ENCODE measurements at places on chromosomes 3 and 15.

GRCh38 chr3:8239718-8240695, 261.6 kb upstream of the LMCD1 start:
- no peak for DNase-seq

DNA sequence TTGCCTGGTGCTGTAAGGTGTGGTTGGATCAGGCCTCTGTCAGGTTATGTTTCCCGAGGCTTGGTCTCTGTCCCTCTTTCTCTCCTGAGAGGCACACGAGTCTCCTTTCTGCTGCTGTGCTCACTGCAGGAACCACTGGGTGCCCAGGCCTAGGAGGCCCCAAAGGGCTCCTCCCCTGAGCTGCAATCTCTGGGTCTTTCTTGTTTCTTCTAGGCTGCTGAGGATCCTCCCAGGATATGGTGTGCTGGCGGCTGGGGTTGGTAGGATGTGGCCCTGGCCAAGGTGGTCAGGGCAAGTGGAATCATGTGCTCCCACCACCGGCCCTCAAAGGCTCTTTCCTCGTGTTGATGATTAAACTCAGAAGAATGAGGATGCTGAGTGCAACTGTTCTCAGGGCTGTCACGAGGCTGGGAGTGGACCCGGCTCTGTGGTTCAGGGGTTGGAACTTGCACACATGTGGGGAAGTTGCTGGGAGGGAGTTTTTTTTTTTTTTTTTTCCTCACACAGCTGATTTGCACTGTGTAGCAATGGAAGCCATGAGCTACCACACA, 43.6 kb upstream of the CTSH start:
- no peak for DNase-seq

DNA sequence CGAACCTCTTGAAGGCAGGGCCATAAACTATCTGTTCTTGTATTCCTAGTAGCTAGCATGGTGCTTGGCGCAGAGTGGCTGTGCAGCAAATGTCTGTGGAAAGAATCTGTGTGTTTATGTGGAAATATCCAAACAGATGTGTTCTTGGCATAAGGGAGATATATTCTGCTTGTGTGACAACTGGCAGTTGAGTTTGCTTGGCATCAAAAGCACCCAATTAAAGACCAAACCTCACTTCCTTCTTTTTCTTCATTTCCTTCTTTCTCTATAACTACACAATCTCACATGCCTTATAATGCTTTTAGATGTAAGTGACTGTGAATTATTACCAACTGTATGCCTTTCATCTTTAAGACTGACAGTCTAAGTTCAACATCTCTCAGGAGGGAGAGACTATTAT, 296.5 kb downstream of the SLC9A9 start:
- DNase-seq: no peak

DNA sequence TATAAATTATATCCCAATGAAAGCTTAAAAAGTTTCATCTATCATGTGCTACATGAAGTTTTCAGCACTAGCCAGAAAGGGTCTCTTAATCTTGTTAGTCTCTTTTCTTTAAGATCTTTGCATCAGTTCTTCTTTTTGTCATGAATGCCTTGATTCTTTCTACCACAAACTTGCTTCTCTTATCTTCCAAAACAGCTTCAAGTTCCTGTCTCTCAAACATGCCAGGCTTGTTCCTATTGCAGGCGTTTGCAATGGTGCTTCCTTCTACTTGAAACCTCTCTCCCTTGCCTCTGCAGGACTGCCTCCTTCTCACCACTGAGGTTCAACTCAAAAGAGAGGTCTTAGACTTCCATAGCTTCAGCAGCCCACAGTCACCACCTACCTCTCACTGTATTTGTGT, 104.3 kb upstream of the FRMD4B start:
- DNase-seq: no peak

DNA sequence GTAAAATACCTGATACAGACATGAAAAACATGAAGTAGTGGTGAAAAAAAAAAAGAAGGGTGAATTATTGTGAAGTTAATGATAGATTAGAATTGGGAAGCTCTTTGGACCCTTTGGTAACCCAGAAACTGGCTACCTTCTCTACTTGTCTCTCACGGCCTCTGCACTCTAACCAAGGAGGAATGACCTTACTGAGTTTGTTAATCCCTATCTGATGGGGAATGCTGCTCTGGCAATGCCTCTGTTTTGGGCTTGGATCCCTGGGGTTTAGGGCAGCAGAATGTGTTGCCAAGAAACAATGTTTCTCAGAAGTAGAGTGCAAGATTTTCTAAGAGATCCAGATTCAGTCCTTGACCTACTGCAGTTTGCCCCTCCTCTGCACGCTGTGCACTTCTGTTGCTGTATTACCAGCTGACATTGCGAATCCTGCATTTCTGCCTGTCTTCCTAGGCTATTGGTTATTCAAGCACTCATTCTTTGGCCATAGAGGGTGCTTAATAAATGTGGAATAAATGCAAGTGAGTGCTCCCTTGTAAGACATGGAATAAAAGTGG, 49.2 kb upstream of the MAP3K13 start:
- DNase-seq: no peak

DNA sequence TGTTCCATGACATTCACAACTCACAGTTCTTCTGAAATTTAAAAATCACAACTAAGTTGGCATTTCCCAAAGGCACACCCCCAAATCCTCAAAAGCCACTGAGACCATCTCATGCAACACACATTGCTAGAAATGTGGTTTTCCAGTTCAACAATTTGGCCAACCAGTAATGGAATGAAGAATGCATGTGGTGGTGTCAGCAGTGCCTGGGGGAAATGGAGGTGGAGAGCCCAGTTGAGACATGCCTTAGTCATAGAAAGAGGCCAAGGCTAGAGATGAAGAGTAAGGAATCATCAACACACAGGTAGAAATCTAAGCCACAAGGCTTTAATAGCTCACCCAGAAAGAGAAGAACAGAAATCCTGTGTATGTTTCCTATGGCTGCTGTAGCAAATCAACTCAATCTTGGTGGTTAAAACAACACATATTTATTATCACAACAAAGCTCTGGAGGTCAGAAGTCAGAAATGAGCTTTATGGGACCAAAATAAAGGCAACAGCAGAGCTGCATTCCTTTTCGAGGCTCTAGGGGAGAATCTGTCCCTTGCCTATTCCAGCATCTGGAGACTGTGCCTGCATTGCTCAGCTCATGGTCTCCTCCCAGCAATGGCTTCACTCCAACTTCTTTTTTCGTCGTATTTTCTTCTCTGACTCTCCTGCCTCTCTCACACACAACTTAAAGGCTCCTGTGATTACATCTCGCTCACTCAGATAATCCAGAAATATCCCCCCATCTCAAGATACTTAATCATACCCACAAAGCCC, 54.0 kb downstream of the SNTN start:
- DNase-seq: no peak

DNA sequence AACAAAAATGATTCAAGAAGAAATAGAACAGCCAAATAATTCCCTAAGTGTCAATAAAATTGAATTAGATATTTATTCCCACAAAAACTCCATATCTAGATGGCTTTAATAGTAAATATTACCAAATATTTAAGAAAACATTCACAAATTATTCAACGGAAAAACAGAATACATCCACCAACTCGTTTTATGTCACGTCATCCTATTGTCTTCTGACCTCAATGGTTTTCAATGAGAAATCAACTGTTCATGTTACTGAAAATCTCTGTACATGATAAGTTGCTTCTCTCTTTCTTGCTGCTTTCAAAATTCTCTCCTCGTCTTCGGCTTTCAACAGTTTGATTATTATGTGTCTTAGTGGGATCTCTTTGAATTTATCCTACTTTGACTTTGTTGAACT, 17.1 kb upstream of the FBXL2 start:
- no peak for DNase-seq

DNA sequence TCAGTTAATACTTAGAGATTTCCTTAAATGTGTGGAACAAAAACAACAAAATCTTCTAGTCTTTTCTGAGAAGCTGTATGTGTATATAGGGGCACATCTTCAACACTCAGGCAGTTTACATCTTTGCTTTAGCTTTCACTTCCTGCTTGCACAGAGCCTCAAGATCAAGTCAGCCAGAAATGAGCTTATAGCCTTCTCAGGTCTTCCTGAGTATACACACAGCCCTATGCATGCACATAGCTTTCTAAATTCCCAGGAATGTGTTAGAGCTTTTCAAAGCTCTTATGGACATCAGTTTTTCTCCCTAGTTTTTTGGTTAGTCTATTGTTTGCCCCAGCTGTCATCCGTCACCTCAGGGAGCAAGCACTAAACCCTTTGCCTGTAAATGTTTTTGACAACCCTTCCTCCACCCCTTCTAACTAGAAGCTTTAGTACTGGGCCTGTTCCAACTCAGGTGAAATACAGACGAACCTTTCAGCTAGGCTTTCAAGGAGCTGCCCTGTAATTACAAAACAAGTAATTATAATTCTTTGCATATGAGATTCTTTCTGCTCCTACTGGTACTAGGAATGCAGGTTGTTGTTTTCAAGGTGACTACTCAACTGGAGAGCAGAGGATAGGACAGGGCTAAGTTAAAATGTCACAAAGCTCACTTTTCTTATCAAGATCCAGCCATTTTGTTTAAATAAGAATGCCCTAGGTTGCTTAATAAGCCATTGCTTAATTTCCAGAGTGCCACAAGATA, 22.6 kb upstream of the MTMR10 start:
- DNase-seq: no peak

Data from activated T-helper 1 cell treated with anti-CD3 and anti-CD28 coated beads, Interleukin-2, amount 50 U/mL, for 16 hours (primary cell).